Activated CD4-positive, alpha-beta T cell treated with anti-CD3 and anti-CD28 coated beads for 36 hours (primary cell): ENCODE measurements at places on chromosomes 11 and 22.

DNA sequence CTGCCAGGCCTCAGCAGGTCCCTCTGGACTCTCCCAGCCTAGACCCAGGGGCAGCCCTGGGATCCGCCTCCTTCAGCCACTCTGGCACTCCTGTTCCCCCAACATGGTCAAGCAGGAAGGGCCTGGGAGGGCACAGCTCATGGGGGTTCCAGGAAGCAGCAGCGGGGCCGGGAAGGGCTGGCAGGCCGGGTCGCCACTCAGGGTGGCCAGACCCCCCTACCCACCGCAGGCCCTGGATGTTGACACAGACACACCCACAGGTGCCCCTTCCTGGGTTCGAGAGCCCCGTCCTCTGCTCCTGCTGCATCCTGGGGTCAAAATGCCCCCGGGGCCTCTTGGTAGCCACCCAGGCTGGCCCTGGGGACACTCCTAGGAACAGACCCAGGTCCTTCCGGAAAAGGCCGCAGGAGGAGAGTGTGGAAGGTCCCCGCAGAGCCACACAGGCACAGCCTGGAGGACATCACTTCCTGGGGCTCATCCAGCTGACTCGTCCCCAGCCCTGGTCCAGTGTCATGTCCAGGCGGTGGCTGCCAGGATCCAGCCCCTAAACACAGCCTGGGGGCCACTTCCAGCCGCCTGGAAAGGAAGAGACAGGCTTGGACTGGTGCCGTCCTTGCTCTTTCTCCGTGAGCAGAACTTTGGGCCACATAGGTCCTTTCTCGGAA lies 6.8 kb upstream of the PIM3 start:
- no peak for DNase-seq

DNA sequence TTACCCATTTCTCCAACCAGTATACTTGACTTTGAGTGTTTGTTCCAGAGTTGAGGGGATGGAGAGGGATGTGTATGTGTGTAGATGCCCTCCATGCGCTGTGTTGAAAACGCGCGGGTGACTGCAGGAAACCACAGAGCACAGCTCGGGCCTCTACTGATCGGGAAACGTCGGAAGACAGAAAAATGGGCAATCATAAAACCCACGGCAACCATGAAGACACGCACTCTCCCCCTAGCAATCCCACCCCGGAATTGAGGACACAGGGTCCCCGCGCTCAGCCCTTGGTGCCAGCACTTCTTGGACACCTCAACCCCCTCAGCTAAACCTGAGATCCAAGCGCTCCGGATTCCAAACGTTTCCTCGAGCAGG lies 251 bp upstream of the UQCC3 start:
- DNase-seq: no peak

GRCh38 chr11:112225753-112226061 lies 521 bp upstream of the PTS start:
- no peak for DNase-seq

- DNase-seq: no peak
Measured at GRCh38 chr11:10109806-10110205, 184.2 kb downstream of the SBF2 start.

DNA sequence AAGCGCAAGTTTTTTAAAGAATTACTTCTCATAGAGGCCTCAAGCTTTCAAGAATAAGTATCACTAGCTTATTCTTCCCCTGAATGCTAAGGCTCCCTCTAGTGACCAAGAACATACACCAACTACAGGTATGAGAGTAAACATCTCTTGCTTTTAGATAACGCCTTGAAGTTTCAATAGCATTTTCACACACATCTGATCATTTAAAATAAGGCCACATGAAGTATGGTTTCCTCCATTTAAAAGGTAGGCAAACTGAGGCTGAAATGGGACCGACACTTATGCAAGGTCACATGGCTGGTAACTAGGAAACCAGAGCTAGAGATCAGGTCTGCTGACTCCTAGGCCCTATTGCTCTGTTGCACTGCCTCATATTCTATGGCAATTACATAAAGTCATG lies 66.5 kb downstream of the CCDC34 start:
- no peak for DNase-seq

- no peak for DNase-seq
Measured at GRCh38 chr11:83427501-83427900, 141.3 kb upstream of the CCDC90B start.

- no peak for DNase-seq
Measured at GRCh38 chr11:63023222-63023814, 7.7 kb upstream of the SLC22A8 start.

- peak; percentile 83 for DNase-seq
Measured at GRCh38 chr11:64844330-64845128, at the start of gene CDC42BPG. CDC42BPG (minus strand) TSS chr11:64844653; CDS start chr11:64844569, 84 bp downstream.
